Activated T-cell treated with anti-CD3 and anti-CD28 coated beads, Interleukin-2, amount 50 U/mL, for 4 hours (primary cell): ENCODE measurements at places on chromosomes 7 and 10. TPM values are rescaled to one million over a fixed set of nuclear protein-coding genes. Genes with fewer than 3 reads are reported as not detected.

GRCh38 chr7:14687777-14688176 is 214.8 kb downstream of the DGKB start:
- DNase-seq, result no peak

Gene CYP3A7
- total RNA-seq, result not detected

Gene SPDYE5
- total RNA-seq, result not detected

DNA sequence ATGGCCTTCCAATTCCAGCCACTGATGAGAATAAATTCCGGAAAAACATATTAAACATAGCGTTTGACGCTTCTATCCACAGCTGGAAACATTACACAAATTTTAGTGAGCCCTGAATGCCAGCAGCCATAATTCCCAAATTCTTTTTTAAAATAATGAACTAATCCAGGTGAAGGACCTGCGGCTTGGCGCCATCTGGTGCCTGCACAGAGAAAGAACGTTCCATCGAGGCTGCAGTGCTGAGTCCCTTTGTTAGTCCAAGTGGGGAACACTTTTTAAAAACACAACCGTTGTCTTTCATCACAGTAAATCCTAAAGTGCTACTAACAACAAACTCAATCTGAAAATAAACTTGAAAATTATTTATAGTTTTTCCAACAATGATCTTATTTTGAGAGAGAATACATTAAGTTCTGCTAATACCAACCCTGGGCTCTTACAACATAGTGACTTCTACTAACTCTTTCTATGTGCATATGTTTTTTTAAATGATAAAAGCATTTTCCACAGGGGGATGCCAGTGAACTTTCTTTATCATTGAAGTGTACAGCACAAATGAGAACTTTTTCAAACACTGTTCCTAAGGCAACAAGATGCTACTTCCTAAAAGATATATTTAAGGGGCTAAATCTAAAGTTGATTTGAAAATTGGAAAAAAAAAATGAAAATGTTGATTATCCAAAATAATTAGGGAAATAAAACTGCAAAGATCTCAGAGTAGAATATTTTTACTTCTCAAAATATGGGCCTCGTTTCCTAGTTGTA is 166.9 kb upstream of the RNF32 start:
- DNase-seq, result no peak

GRCh38 chr7:149285603-149286002 is 23.6 kb downstream of the ZNF783 start:
- DNase-seq, result no peak

Gene OAT
- total RNA-seq, result 46.8 TPM
